ENCODE measurements at places on chromosomes 2 and 18. TPM values are rescaled to one million over a fixed set of nuclear protein-coding genes. Genes with fewer than 3 reads are reported as not detected.

Gene TMEM247
- total RNA-seq: not detected

Gene ANO7
- 5.3 TPM for total RNA-seq

Gene CLEC4F
- 3.7 TPM for total RNA-seq

Gene SERPINB11
- not detected for total RNA-seq

GRCh38 chr2:98155716-98156115 is 68.7 kb downstream of the VWA3B start:
- DNase-seq: no peak

GRCh38 chr2:85812094-85812735 is 58.4 kb downstream of the ATOH8 start:
- no peak for DNase-seq

DNA sequence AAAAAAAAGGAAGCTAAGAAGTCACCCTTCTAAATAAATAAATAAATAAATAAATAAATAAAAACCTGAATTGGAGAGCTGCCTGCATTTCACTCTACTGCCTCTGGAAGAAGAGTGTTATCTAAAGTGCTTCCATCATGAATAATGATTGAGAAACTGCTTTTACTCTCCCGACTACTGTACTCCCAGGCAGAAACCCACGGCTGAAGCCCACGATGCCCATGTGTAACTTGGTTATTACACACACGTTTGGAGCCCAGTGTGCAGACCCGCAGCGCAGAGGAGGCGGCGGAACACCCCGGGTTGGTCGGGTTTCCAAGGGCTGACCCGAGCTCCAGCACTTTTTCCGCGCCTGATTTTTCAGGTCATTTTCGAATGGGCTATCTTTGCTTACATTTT is 697 bp upstream of the SPATS2L start:
- DNase-seq: no peak

- DNase-seq: no peak
These were observed 476.4 kb upstream of the SPHKAP start for GRCh38 chr2:228657807-228658402.

- no peak for DNase-seq
These were observed 37.5 kb downstream of the DHRS9 start for GRCh38 chr2:169106563-169107545.

DNA sequence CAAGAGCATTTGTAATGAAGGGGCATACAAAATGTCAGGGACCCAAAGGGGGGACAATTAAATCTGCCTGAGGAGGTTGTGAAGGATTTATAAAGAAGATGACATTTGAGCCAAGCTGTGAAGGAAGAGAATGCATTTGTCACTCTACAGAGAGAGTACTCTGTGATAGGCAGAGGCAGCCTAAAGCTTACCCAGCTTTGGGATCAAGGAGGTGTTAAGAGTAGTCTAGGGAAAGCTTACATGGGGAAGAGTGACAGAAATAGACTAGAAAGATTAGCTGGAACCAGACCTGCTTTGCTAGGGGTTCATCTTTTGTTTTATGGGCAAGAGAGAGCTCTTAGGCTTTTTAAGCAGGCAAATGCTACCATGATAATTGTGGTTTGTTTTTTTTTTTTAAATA is 169.1 kb upstream of the CYP26B1 start:
- no peak for DNase-seq

DNA sequence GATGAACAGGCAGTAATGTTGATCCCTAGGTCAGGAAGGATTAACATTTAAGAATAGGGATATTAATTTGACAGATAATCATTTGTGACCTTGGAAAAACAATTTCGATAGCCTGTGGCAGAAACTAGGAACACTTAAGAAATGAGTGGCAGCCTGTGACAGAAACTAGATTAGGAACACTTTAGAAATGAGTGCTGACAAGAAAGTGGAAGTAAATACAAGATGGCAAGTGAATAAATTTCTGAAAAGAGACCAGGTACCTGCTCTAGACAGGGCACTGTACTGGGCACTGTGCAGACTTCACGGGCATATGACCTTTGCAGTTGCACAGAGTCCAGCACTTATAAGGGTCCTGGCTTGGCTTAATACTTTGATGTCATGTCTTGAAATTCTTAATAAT is 5.5 kb upstream of the HNRNPA3 start:
- DNase-seq: no peak

DNA sequence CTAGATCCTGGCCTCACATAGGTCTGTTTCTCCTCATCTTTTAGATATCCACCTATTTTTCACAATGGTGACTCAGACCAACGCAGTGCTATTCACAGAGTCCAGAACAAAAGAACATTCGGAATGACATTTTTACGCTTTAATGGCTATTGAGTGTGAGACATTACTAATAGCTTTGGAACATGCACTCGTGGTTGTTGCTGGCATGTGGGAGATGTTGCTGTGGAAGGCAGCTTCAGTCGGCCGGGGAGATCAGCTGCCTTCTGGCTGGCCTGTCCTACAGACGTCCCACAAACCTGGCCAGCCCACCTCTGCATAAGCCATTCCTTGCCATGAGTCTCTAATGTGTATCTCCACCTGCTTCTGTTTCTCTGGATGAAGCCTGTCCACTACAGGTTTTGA is 3.4 kb downstream of the MBP start:
- DNase-seq: no peak

DNA sequence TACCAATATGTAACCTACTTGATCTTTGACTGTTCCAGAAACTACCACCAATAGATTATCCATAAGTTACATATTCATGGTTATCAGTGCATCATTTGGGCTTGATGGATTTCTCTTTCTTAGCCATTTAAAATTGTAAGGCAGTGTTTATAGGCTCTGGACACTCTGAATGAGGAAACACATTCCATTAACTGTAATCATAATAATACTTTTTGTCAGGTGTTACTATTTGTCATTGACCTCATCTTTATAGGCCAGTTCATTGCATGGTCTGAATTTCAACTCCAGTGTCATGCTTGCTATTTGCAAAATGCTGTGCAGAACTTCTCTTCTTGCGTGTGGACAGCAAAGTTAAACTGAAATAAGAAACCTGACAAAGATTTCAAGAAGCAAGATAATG is 1340.2 kb upstream of the ZEB2 start:
- DNase-seq: no peak

DNA sequence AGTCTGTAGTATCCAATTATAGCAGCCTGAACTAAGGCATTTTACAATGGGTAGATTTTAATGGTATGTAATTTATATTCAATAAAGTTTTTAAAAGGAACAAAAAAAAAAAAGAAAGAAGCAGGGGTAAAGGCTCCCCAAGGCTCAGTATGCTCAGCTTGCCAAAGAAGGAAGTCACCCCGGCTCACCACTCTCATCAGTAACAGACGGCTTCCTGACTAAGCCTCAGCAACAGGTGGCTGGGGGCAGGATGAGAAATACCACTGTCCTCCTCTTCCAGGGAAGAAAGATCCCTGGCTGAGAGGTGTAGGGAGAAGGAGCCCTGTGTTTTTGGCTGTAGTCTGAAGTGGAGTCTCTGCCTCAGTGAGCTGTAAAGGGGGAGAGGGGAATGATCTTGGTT is 121.2 kb downstream of the ARHGEF4 start:
- no peak for DNase-seq

DNA sequence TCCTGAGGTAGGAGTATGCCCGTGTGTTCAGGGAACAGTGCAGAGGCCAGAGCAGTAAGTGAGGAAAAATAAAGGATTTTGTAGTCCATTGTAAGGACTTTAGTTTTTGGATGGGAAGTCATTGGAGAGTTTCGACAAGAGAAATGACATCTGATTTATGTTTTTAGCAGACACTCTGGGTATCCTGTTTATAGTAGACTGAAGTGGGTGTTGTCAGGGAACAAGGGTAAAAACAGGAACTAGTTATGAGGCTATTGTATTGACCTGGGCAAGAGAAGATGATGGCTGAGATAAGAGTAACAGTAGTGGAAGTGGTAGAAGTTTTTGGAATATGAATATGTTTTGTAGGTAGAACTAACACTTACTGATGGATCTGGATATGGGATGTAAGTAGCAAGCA is 59.8 kb downstream of the GTF2A1L start:
- DNase-seq: no peak

DNA sequence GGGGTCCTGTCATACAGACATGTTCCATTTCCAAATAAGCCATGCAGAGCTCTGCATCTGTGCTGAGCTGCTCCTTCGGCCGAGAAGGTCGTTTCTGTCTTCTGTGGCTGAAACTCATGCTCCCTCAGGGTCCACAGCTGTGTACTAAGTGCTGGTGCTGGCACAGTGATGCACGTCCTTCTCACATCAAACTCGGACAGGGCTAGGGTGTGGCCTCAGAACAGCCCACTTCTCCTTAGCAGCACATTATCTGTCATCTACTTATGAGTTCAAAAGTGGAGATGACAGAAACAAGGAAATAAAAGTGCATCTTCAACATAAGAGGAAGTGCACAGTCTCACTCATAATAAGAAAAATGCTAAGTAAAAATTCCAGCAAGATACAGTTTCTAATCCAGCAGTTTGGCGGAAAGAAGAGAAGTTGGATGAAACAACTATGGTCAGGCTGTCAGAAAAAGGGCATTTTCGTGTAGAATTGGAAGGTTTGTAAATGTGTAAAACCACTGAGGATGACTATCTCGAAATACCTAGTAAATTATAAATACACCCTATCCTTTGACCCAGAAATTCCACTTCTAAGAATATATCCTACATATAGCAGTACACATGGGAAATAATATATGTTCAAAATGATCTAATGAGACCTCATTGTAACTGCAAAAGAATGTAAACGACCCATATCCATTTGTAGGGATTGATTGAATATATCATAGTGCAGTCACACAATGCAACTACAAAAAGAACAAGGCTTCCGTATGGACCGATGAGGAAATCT is 53.7 kb upstream of the APCDD1 start:
- DNase-seq: no peak

DNA sequence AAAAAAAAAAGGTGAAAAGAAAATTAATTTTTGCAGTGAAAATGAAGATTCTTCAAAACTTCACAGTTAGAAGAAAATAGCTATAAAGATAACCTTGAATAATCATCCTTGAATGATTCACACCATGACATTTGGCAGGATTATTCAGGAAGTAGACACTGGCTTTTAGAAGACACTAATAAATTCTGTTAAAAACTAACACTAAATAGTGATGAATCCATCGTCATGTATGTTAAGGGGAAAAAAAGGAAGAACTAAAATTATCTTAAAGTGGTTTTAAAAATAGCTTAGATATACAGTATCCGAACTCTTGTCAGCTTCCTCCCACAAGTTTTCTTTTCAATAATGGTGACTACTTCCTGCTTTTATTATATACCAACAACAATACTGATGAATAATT is 10.2 kb downstream of the USP37 start:
- no peak for DNase-seq

DNA sequence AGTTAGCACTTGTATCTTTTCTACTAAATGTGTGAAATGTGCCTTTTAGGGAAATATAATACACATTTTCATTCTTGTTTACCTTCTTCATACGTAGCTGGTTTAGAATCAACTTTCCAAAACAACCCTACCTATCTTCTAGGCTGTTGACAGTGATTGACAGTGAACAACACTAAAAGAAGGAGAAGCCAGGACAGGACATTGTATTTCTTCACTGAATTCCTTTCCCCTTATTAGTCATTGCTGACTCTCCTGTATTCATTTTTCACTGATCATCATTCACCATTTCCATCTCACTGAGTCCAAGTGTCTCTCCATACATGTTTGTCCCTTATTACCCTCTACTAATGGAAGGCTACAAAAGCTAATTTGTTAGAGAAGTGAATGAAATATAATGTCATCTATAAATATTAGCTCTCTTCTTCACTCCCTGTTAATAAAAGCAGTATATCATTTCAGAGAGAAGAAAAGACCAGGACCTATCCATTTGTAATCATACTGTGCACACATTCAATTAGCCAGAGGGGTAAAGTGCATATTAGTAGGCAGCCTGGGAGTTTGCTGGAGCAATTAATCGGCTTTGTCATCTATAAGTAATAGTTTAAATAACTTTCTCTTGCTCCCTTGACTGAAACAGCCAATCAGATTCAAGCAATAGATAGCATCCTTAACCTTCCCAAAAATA is 192.5 kb upstream of the FOSL2 start:
- no peak for DNase-seq

GRCh38 chr18:7064346-7064745 is 53.3 kb downstream of the LAMA1 start:
- DNase-seq: no peak
